AG09319 (cell line): ENCODE measurements at places on chromosomes 3 and 15.

- DNase-seq: no peak
Measured at GRCh38 chr3:194508491-194509453, 22.0 kb upstream of the ATP13A3 start.

GRCh38 chr3:112425858-112426750 lies 73.2 kb downstream of the BTLA start:
- no peak for DNase-seq

DNA sequence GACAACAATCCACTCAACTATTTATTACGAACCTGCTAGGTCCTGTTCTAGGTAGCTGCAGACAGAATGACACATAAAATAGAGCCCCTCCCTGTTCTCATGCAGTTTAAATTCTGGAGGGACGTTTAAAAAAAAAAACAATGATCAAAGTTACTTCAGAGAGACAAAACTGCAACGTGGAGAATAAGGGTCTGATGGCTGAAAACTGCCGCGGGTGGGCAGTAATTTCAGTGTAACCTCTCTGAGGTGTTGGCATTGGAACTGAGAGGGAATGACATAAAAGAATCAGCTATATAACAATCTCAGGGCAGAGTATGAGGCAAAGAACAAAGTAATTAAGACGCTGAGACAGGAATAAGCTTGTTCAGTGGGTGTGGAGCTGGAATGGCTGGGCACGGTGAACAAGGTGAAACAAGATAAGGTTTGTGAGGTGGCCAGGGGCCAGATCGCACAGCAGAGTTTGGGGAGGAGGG lies 19.5 kb downstream of the TBL1XR1 start:
- no peak for DNase-seq

GRCh38 chr3:135495891-135496290 lies 469.6 kb upstream of the PPP2R3A start:
- no peak for DNase-seq

DNA sequence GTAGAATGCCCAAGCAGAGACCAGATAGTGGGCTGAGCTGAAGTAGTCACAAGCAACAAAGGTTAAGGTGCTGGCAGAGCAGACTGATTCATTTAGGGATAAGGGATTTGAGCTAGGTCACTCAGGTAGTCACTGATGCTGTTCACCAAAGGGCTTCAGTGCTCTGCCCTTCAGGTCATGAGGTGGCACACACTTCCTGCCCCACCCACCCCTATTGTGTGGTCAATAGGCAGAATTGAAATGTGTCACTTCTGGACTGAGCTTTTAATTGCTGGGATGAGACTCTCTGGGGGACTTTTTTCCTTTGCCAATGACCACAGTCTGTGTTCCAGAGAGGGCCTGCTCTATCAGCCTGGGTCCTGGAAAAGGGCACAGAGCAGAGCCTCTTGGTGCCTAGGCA lies 2.9 kb upstream of the DIS3L start:
- DNase-seq: no peak

- no peak for DNase-seq
Measured at GRCh38 chr3:157999246-157999645, 107.0 kb downstream of the SHOX2 start.

- DNase-seq: no peak
Measured at GRCh38 chr3:169315996-169316395, 347.5 kb downstream of the MECOM start.

DNA sequence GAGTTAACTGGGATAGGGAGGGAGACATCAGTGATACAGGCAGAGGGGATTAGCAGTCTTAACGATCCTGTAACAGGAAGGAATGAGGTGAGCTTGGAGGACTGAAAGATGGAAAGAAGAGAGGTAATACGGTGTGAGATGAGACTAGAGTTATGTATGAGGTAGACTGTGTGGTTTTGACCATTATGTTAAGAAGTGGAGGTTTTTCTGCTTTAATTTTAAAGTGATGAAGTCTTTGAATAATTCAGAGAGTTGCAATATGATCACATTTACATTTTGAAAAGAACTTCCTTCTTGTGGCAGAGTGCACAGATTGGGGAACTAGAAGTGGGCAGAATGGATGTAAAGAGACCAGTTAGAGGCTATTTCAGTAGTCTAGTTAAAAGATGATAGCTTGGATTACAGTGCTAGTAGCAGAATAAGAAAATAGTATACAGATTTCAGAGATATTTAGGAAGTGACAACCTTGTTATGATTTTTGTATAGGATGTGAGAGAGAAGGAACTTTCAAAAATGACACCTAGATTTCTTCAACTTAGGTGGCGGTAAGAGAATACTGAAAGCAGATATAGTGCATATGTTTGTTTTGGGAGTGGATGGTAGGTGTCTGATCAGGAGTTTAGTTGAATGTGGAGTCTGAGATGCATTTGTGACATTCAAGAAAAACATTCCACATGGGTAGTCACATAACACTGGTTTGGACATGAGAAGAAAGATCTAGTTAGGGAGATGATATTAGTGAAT lies 40.5 kb downstream of the STT3B start:
- DNase-seq: no peak

DNA sequence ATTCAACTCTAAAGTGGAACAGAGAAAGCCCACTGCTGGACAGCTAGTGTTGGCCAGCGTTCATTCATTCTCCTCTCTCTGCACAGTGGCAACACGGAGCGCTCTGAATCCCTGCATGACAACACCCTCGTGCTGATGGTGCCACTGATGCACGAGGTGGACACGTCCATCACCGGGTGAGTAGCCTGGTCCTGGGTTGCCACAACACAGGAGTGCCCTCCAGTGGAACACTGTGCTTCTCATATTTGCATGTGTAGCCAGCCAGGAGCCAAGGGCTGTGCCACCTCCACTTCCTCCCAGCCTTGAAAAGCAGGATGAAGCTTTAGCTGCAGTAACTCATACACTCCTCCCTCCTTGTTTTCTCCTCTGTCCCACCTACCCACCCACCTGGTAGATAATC lies 120.0 kb upstream of the CTDSPL start:
- no peak for DNase-seq

DNA sequence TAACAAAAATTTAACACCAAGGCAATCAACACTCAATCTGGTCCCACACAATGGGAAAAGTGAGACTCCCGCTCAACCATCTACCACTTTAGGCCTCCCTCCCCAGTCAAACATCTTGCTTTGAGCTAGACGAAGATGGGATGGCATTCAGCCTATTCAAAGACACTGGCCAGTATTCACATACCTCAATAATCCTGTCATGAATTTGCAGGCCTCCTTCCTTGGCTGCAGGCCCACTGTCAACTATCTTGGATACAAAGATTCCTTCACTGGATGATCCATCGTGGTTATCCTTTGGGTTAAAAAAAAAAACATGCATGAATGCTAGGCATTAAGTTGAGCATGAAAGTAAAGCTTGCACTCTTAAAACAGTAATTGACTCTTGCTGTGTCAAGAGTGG lies 22.6 kb downstream of the PDZRN3 start:
- DNase-seq: peak; percentile 54

DNA sequence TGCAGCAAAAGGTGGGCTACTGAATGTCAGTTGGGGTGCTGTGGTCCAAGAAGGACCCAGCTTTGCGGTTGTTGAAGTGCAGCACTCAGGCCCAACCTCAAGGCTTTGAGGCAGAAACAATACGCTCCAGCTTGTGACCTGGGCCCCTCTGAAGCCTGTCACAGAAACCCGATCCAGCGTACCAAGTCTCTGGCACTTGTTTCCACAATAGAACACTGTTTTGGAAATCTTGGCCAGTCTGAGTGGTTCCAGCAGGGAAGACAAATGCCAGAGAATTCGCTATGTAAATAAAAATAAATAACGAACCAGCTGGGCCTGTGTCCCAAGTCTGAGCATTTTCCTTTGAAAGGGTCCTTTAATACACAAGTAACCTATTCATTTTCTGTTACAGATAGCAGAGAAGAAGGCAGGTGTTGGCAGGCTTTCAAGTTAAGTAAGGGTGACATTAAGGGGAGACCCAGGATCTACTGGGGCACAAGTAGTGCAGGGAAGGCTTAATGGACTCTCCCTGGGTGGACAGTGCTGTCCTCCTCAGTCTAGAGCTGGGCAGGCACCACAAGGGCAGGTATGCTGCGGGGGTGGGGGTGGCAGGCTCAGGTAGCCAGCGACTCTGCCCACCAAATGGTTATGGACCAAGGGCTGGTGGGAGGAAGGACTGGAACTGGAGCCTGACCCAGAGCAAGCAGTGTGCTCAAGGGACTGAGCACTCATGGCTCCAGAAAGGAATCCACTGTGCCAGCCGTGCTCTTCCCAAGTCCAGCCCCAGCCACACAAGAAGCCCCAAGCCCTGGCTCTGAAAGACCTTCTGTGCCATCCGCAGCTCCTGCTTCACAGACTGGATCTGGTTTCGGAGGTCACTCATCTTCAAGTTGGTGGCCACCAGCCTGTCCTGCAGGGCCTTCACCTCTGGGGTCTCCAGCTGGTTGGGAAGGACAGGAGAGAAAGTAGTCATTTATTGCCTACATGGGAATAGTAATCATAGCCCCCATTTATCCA lies 26.3 kb downstream of the CCDC13 start:
- peak; percentile 75 for DNase-seq

GRCh38 chr3:71011565-71012287 lies 571.8 kb downstream of the FOXP1 start:
- no peak for DNase-seq

- DNase-seq: no peak
Measured at GRCh38 chr15:89888214-89888804, 5.5 kb downstream of the AP3S2 start.

DNA sequence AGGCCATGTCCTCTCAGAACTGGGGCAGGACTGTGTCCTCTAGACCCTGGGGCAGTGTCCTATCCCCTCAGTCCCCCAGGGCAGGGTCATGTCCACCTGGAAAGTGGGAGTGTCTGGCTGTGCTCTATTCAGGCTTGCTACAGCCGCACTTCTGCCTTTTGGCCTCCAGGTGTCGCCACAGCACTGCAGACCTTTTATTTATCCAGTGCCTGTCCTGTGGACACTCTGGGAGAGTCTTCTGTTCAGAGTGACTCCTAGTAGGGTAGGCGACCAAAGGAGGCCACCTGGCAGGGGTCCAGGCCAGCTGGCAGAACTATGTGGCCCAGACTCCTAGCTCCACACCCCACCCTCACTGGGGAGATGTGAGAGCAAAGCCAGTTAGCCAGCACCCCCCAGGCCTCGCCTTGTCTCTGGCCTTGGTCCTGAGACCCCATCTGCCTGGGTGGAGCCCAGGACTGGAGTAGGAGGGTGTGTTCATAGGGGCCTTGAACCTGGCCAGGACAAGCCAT lies 3.9 kb downstream of the TMIE start:
- DNase-seq: peak; percentile 18

DNA sequence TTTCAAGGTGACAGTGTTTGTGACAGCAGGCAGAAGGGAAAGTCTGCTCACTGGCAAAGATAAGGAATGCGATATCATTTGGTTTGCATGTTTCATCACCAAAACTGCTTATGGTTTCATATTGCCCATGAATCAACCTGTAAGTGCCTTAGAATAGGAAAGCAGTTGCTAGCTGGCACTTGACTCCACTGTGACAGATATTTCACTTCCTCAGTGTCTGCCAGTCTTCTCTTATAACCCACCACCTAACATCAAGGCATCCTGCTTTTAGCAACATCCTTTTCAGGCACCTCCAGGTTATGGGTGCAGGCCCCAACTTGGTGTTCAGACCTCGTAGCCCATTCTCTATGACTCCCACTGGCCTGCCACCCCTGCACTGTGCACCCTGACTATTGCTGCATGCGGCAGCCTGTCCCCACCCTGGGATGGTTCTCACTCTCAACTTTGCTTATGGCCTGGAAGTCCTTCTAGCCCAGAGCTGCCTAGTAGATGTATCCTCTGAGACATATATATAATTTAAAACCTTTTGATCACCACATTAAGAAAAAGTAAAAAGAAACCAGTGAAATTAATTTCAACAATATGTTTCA lies 154.4 kb upstream of the RARB start:
- DNase-seq: no peak

DNA sequence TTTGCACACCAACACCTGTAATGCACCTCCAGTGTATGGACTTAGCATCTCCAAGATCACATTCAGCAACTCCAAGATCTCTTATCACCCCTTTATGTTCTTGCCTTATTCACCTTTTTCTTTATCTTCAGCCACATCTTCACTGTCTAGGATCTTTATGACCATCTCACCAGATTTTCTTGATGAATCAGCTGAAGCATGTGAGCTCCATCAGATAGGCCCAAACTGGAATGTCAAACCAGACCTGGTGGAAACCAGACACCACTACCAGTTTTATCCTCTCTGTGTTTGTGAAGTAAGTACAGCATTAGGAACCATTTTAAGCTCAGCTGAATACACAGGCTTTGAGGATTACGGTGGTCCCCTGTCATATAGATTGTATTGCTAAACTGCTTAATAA lies 330.4 kb upstream of the NDN start:
- no peak for DNase-seq

- no peak for DNase-seq
Measured at GRCh38 chr3:23830869-23831484, 25.2 kb downstream of the UBE2E1 start.

DNA sequence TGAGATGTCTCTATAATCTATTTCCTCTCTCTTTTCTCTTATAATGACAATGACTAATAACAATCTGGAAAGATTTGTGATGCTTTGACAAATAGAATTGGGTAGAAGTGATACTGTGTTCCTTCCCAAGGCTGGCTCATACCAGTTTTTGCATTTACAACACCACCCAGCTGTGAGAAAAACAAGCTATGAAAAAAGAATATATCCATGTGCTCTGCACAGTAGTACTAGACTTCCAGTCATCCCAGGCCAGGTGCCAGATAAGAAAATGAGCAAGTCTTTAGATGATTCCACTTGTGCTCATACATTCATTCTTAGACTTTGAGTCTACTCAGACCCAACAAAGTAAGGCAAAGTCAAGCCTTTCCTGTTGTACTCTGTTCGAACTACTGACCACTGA lies 350.2 kb upstream of the POU1F1 start:
- no peak for DNase-seq

GRCh38 chr15:101033801-101034200 lies 114.6 kb downstream of the LRRK1 start:
- DNase-seq: no peak

GRCh38 chr3:69647511-69648110 lies 91.7 kb upstream of the MITF start:
- no peak for DNase-seq

DNA sequence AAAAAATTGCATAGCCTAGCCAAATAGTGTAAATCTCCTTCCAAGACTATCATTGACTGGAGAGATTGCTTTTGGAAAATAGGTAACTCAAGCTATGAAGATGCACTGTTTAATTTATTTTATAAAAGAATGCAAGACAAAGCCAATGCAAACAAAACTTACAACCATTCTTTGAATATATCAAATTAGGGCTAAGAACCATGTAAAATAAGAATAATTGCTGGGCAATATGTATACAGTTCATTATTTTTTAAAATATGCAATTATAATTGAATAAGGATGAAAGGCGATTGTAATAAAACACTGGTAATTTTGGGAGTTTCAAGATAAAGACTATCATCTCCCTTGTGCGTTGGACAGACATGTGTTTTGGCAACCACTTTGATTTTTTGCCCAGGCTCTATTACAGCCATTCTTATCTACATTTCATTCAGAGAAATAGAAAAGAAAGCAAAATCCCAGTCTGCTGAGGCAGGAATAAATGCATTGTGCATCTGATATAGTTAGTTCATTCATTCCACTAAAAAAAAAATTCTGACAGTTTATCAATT lies 242.3 kb upstream of the ROBO1 start:
- no peak for DNase-seq

- DNase-seq: peak; percentile 10
Measured at GRCh38 chr15:36331531-36332275, 247.7 kb upstream of the CDIN1 start.
